ENCODE measurements at places on chromosomes 5 and 9. TPM values are rescaled to one million over a fixed set of nuclear protein-coding genes. Genes with fewer than 3 reads are reported as not detected.

DNA sequence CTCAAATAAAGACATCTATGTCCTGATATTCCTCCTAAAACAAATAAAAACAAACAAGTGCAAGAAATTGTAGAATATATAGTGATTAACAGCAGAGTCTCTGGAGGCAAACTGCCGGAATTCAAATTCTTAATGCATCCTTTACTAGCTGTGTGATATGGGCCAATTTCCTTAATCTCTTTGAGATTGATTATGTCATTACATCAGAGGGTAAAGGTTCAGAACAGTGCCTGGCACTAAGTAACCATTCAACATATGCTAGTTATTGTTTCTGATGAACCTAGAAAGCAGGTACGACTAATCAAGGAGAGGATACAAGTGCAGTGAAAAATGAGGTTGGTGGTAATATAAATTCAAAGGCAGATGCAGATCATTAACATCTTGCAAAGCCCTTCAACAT, 81.1 kb upstream of the ADAMTS19 start:
- no peak for ATAC-seq

COL23A1 gene
- 0.32 TPM for total RNA-seq

CENPK gene
- 9.3 TPM for total RNA-seq

- ATAC-seq: no peak
Observed at GRCh38 chr9:136354592-136355085, 8.9 kb downstream of the DNLZ start.

GRCh38 chr5:166767858-166768257, 1523.6 kb upstream of the WWC1 start:
- no peak for ATAC-seq

CTXN3 gene
- 0.24 TPM for total RNA-seq

- ATAC-seq: no peak
Observed at GRCh38 chr9:28661853-28662252, 1088.6 kb upstream of the C9orf72 start.

DNA sequence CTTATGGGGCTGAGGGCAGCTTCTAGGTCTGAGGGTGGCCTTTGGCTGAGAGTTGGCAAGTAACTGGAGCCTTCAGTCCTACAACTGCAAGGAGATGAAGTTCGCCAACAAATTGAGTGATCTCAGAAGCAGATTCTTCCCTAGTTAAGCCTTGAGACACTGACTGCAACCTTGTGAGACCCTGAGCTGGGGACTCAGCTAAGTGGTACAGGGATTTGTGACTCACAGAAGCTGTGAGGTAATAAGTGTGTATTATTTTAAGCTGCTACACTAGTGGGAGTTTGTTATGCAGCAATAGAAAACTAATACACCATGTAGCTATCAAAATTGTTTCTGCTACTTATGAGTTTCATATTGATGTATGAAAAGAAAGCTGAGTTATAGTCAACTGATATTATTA, 279.2 kb downstream of the PIK3R1 start:
- ATAC-seq: no peak

- ATAC-seq: no peak
Observed at GRCh38 chr5:78919796-78920195, 65.3 kb downstream of the ARSB start.

- no peak for ATAC-seq
Observed at GRCh38 chr5:150352244-150353031, 5.1 kb upstream of the TCOF1 start.

DNA sequence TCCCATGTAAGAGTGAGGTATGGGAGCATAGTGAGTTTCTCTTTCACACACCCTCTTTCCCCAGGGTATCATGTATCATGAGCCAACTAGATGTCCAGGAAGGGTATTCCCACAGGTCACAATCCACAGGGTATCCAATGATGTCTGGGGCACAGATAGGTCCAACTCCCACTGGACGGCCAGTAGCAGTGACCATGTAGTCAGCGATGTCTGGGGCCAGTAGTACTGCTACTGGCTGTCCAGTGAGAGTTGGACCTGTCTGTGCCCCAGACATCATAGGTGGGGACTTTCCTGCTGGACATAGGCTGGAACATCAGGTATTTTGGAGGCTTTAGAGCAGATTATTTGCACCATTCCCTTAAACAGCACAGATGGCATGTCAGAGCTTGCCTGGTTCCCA, 352.6 kb upstream of the SGCD start:
- no peak for ATAC-seq

DNA sequence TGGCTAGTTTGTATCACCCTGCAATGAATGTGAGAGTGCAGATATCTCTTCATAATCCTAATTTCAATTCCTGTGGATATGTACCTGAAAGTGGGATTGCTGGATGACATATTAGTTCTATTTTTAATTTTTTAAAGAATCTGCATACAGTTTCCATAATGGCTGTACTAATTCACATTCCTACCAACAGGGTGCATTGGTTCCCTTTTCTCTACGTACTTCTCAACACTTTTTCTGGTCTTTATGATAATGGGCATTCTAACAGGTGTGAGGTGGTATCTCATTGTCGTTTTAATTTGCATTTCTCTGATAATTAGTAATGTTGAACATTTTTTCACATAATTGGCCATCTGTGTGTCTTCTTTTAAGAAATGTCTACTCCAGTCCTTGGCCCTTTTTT, 927.5 kb downstream of the DTWD2 start:
- ATAC-seq: no peak

STOML2 gene
- total RNA-seq: 126 TPM

FNIP1 gene
- 11.7 TPM for total RNA-seq

DNA sequence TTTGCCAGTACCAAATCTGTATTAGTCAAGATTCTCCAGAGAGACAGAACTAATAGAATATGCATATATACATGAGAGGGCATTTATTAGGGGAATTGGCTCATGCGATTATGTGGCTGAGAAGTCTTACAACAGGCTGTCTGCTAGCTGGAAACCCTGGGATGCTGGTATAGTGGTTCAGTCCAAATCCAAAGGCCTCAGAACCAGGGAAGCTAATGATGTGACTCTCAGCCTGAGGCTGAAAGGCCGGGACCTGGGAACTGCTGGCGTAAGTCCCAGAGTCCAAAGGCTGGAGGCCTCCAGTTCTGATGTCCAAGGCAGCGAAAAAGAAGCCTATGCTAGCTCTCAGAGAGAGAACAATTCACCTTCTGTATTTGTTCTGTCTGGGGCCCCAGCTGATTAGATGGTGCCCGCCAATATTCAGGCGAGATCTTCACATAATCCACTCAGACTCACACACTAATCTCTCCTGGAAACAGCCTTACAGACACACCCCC, 84.1 kb downstream of the KIAA1958 start:
- ATAC-seq: peak; percentile 35

DNA sequence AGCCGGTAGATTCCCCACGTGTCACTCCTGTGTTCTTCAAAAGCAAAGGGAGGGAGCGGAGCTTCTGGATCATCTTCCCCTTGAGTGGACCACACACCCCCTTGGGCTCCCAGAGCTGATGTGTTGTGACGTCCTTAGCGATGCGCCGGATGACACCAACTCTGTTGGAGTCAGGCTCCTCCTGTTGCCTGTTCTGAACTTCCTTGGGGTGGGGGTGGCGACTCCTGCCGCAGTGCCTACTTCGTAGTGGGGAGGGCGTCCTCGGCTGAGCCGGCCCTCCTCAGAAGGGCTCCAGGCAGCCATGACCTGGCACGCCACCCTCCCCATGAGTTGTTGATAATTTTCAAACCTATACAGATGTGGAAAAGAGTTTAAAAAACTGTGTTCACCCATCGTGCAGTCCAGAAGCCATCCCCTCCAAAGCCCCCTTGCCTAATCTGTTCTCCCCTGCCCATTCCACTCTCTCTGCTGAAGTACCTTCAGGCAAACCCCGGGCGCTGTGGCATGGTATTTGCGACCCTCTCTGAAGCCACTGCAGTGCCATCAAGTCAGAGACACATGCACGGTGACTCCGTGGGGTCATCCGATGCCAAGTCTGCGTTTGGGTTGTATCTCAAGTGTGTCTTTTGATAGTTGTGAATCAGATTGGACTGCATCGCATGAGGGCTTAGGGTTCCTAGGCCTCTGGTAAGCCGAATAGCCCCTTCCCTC, 16.7 kb downstream of the EXOC3 start:
- ATAC-seq: no peak

All from esophagus mucosa (tissue), 1 donor.